Renal cortical epithelial cell (primary cell): ENCODE measurements at places on chromosomes 2 and 18.

GRCh38 chr18:49813319-49814146 lies at the start of gene ACAA2:
ACAA2 (minus strand) TSS chr18:49813533; CDS start chr18:49813484, 49 bp downstream.
- peak; percentile 62 for DNase-seq

DNA sequence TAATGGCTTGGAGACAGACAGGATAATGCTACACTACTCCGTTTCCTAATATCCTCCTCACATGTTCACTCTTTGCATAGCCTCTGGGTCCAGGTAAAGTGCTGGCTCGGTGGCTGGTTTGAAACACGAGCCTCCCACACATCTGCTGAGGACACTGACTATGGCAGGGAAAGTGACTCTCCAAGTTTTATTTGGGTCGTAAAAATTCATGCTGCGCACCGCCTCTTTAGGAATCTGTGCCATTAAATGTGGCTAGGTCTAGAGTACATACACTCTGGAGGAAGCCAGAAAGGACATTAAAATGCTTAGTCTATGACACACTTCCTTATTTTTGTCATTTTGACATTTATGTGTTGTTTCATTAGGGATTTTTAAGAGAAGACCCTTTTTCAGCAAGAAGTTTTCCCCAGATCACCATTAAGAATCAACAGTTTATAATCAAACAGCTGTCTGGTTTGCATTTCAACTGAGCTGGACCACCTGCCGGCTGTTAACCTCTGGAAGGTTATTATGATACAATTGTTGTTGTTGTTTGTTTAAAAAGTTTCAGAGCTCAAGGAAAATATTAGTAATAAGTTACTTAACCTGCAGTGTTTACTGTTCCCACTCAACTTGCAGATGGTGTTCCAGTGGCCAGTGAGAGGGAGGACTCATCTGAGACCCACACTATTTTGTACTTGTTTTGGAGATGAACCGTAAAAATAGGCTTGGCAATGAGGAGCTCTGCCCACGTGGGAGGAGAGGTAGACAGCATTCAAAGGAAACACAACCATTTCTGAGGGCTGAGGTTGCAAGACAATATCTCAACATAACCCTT lies 443.3 kb upstream of the MEIS1 start:
- DNase-seq = no peak

GRCh38 chr2:78290581-78291214 lies 734.8 kb upstream of the REG3G start:
- DNase-seq = no peak

GRCh38 chr2:240364582-240364960 lies 70.9 kb upstream of the GPC1 start:
- peak; percentile 17 for DNase-seq

GRCh38 chr2:67888351-67889005 lies 174.3 kb downstream of the C1D start:
- DNase-seq = no peak

- DNase-seq = peak; percentile 83
Measured at GRCh38 chr2:224934526-224935188, 107.6 kb downstream of the DOCK10 start.

DNA sequence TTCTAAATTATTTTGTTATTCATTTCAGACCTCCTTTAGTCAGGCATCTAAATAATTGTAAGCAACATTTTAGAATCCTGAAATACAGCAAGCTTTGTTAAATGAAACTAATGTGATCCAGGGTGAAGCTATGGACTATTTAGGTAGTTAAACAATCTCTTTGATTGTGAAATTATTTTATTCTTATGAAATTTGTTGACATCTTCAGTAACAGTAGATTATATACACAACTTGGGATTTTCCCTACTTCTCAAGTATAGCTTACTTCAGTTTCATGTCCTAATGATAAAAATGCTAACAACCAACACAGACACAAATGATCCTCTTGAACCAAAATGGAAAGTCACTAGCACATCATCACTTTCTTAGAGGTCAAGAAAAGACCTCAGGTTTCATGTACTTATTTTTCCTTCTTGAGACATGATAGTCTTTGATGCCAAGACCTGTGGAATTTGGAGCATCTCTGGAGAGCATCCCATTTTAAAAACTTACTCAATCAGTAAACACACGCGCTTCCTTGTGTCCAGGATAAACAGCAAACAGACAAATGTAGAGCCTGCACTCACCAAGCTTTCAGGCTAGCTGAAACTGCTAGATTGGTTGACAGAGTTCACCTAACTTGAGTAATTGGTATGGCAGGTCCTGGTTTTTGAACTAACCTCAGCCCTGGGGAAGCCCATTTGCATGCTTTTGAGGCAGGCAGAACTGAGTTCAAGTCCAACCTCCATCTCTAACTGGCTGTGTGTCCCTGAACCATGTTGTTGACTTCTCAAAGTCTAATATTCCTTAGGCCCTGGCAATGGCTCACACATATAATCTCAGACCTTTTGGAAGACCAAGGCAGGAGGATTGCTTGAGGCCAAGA lies 47.8 kb downstream of the KCTD18 start:
- no peak for DNase-seq

DNA sequence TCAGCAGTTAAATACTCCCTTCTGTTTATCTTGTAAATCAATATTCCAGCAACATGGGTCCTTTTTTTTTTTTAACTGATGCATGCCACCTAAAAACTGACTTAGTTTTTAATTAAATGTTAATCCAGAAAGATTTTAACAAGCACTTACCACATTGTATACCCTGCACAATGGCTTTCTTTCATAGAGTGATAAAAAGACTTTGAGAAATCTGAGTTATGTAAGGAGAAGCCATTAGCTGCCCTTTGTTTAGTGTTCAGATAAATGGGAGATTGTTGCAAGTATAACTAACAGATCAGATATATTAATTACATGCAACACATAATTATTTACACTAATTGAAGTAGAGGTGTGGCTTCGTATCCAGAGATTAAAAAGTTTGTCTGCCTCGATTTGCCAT lies 22.7 kb upstream of the NFATC1 start:
- DNase-seq = no peak

DNA sequence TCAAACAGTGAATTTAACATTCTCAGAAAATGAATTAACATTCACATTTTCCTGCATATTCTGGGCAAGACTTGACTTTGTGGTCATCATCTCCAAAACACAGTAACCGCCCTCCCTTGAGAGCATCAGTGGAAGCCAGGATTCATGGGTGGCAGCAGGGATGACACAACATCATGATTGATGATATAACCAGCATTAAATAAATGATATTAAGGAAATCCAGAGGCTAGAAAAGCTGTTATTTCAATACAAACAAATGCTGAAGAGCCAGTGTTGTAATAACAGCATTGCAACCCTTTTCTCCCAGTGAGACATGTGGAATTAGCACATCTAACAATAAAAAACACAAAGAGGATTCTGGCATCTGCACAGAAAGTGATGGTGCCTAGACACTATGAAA lies 41.1 kb downstream of the CDC42EP3 start:
- no peak for DNase-seq
